ENCODE measurements at places on chromosomes 12 and 14.

DNA sequence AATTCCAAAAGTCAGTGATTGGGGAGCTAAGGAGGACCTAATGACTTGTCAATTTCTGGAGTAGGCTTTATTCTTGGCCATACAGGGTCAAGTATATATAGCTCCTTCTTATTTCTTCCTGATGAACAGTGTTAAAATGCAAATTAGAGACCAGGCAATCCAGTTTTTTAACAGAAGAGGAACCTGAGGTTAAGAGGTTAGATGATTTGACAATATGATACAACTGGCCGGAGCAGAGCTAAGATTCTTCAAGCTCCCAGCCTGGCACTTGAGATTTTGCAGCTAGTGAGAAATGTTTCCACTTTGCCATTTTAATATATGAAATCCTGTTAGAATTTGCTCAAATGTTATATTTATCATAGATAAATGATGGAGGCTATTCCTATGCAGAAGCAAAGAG is 204.0 kb downstream of the SSPN start:
- no peak for DNase-seq

DNA sequence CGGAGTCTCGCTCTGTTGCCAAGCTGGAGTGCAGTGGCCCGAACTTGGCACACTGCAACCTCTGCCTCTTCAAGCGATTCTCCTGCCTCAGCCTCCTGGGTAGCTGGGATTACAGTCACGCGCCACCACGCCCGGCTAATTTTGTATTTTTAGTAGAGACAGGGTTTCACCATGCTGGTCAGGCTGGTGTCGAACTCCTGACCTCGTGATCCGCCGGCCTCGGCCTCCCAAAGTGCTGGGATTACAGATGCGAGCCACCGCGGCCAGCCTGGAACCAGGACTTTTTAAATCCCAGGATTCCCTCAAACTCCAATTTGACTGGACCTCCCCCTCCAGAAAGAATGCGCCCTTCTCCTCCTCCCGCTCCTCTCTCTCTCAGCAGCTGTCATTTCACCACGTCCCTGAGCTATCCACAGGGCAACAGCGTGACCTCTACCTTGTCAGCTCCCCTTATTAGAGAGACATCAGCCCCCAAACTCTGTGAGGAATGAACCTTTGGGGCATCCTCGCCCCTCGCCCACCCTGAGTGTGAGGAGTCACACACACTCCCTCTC is 2.0 kb downstream of the ESYT1 start:
- no peak for DNase-seq

- no peak for DNase-seq
Observed at GRCh38 chr12:12663644-12664294, 32.2 kb downstream of the GPR19 start.

DNA sequence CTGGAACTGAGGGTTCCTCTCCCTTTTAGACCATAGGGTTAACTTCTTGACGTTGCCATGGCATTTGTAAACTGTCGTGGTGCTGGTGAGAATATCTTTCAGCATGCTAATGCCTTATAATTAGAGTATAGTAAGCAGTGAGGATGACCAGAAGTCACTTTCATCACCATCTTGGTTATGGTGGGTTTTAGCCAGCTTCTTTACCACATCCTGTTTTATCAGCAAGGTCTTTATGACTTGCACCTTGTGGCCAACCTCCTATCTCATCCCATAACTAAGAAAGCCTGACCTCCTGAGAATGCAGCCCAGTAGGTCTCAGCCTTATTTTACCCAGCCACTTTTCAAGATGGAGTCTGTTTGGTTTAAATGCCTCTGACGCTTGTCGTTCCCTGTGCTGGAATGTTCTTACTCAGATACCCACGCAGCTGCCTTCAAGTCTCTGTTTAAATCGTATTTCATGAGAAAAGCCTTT is 44.2 kb downstream of the BBS10 start:
- DNase-seq = no peak

GRCh38 chr14:87864356-87865270 is 128.4 kb downstream of the GALC start:
- no peak for DNase-seq

- peak; percentile 49 for DNase-seq
Observed at GRCh38 chr14:75328558-75329155, 50.0 kb downstream of the FOS start.

DNA sequence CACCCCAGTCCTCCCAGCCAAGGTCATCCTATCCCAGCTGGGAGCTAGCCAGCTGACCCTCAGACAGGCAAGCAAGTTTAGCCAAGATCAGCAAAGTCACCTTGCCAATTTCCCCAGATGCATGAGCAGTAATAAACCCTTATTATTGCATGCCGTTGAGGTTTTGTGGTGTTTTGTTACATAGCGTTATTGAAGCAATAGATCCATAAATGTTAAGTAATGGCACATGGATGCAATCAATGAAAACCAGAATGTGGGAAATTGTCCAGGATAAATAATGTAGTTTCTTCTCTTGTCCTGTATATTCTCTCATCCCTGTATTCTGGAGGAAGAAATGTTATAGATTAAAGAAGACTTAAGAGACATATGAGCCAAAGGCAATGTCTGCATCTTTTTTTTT is 18.0 kb upstream of the TMEM260 start:
- no peak for DNase-seq

DNA sequence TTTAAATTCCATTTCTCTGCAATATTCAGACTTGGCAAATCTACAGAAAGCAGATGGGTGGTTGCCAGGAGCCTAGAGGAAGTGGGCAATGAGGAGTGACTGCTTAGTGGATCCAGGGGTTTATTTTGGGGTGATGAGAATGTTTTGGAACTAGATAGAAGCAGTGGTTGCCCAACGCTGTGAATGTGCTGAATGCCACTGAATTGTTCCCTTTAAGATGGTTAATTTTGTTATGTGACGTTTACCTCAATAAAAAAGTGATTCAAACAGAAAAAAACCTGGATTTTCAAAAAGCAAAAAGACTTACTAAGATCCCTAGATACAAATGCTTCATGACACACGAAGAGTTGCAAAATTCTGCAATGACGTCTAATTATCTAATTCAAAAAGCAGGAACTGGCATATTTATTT is 34.2 kb downstream of the DAO start:
- no peak for DNase-seq

GRCh38 chr12:53564278-53564677 is 57.0 kb upstream of the NPFF start:
- DNase-seq = no peak

DNA sequence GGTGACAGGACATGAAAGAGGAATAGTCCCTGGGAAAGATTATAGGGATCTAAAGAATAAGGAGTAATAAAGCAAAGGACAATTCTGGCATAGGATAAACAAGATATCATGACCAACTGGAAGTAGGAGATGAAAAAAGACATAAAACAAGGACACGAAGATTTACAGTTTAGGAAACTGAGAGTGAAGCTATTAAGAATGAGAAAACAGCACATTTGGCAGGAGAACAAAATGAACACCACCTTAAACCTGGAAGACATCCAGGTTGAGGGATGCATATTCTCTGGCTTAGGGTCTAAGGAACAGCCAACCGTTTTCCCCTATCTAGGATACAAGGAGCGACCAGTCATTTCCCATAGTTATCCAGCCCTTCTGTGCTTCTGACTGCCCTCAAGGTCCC is 1.9 kb downstream of the TRIP11 start:
- DNase-seq = no peak

Measured in WERI-Rb-1 (cell line).